ENCODE measurements at places on chromosomes 3 and 15.
A peak's percentile ranks its signal among the peaks of the same experiment; 100 is the strongest.

- no peak for DNase-seq
Measured at GRCh38 chr3:4359805-4360502, 56.8 kb downstream of the SETMAR start.

DNA sequence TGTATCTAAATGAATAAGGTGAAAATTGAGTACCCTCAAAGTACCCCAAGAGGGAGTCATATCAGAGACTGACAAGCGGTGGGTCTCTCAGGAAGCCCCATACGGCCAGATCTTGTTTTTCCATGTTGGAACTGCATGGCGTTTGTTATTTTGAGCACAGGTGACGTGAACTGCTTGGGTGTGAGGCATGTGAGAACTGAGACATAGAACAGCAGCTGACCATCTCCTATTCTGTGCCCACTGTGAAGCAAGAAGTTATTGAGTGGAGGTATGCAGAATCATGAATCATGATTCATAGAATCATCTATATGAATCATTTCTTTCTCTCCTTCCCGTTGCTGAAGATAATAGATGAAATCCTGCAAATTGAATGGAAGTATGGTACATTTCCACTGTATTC lies 4.6 kb downstream of the VPS8 start:
- DNase-seq = no peak

DNA sequence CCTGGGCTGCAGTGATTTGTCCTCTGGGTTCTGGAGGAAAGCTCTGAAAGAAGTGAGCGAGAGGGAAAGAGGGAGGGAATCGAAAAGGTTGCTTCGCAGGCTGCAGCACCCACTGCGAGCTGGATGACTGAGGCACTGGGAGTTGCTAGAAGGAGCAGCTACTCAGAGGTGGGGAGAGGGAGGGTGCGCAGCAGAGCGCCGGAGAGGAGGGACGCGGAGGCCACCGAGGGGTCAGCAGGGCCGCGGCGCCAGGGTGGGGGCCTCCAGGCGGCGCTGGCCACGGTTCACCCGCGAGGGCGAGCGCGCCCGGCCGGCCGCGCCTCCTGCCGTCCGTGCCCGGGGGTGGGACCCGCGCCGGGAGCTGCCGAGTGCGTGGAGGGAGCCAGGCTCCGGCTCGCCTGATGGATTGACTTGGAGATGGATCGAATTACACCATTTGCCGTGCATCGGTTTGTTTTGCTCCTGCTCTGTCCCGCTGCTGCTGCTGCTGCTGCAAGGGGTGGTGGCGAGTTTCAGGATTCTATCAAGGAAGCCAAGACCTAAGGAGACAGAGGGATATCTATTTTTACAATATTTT lies at the start of gene SEMA6D:
SEMA6D (plus strand) TSS at position 470 of the 577 bp plus-strand sequence. CDS start 42,294 bp downstream, outside the sequence.
- no peak for DNase-seq

DNA sequence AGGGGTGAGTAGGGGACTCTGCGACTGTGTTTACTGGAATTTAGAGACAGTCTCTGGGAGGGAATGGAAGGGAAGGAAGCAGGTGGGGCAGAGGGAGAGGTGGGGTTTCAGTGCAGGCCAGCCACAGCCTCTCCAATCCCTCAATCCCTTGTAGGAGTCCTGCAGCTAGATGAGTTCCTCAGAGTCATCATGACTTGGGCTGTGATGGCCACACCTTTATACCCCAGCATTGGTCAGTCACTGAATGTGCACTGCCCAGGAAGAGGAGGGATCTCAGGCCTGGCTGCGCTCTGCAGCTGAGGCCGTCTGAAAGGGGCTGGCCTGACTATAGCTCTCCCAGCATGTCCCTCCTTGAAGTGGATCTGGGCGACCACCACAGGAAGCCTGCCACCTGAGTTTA lies 67.3 kb upstream of the GLCE start:
- DNase-seq = no peak

DNA sequence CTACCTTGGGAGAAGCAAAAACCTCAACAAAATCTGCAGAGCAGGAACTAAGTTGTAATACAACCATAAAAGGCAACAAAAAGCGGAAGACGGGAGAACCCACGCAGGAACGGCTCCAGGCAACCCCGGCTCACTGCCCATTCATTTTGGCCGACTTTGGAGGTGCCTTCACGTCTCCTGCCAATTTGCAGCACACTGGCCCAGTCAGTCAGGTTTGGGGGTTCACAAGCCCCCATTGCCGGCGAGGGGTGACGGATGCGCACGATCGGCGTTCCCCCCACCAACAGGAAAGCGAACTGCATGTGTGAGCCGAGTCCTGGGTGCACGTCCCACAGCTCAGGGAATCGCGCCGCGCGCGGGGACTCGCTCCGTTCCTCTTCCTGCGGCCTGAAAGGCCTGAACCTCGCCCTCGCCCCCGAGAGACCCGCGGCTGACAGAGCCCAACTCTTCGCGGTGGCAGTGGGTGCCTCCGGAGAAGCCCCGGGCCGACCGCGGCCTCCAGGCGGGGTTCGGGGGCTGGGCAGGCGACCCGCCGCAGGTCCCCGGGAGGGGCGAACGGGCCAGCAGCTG lies 463 bp downstream of the TERC start:
- DNase-seq = peak; percentile 56

DNA sequence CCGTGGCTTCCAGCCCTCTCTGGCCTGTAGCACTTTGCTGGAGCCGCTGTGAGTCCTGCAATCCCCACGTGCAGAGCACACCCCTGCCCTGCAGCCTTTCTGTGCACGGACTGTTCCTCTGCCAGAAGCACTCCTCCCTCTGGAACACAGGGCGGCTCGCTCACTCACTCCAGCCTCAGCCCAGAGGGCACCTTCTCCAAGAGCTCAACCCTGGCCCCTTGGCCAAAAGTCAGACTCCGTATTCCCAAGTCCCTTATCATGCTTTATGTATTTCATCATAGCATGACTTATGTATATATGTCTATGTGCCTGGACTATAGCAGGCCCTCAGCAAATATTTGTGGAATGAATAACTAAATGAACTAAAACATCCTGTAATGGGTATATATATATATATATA lies 63.2 kb downstream of the ASB7 start:
- no peak for DNase-seq

GRCh38 chr15:89179966-89180875 lies 41.2 kb downstream of the RLBP1 start:
- no peak for DNase-seq

GRCh38 chr3:190502946-190503345 lies 10.9 kb upstream of the IL1RAP start:
- DNase-seq = no peak

GRCh38 chr15:78873793-78874765 lies 1.4 kb downstream of the MORF4L1 start:
- DNase-seq = peak; percentile 8

DNA sequence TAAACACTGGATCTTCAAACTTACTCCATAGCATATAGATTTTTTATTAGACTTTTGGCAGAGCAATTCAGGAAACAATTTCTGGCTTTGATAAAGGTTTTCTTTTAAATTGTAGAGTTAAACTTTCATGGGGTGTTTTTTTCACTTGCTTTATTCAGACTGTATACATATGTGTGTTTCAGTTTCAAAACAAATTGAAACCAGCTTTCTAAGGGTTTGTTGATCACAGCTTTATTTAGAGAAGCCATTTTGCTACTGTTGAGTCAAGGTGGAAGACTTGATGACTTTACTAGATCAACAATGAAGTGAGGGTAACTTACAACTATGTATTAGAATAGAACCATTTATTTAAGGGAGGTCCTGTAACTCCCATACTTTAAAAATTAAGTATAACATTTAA lies 6.2 kb downstream of the UBE2E1 start:
- no peak for DNase-seq

DNA sequence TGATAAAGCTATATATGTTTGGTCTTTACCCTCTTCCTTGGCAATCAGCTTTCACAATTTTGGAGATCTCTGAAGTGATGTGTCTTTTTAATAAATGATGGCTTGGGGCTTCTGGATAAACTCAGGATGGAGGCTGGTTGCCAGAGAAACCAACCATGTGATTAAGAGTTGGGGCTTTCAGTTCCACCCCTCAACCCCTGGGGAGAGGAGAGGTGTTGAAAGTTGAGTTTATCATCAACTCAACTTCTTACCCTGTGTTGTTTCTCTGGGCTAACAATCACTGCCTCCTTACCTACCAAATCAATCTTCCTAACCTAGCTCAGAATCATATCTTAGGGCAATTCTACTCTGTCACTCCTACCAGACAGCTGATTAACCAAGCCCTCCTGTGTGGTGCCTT lies 735.8 kb downstream of the ZPLD1 start:
- DNase-seq = no peak

GRCh38 chr3:30742796-30743619 lies 136.6 kb downstream of the TGFBR2 start:
- DNase-seq = no peak

DNA sequence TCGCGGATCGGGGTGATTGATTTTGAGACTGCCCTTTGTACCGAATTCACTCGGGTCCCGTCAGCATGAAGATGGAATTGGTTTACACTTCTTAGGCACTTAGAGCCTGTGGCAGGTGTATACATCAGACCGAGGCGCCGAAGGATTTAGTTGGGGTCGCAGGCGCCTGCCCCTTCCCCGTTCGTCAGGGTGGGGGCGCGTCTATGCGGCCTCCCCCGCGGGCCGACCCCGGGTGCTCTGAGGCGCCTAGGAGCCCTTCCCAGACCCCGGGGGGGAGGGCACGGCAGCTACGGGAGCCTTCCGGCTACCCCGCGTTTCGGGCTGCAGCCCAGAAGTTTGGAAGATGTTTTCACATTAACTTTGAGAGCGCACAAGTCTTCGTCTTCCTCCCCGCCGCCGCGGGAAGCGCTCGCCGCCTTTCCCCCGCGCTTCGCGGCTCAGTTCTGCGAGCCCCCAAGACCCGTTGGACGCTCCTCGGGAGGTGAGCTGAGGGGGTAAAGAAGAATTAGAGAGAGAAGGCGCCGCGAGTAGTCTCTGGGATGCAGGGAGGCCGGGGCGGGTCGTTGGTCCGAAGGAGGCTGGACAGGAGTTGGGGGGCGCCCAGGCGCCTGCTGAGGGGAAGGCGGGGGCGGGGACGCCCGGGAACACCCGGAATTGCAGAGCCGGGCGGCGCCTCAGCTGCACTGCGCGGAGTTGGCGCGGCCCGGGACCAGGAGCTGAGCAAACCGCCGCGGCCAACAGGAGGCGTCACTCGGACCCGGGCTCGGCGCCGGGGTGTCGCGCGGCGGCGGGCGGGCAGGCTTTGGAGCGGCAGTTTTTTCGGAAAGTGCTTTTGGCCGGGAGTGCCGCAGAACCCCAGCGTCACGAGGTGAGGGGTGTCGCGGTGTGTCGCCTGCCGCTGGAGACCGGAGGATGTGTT lies 780 bp downstream of the TIPARP start:
- no peak for DNase-seq

GRCh38 chr3:188310270-188310710 lies 156.3 kb downstream of the LPP start:
- DNase-seq = no peak

GRCh38 chr3:148940983-148941382 lies 50.4 kb upstream of the GYG1 start:
- no peak for DNase-seq

GRCh38 chr3:162052636-162053035 lies 556.0 kb downstream of the OTOL1 start:
- DNase-seq = no peak

- no peak for DNase-seq
Measured at GRCh38 chr15:25092661-25093060, 137.9 kb downstream of the SNRPN start.

GRCh38 chr15:95684693-95685115 lies 645.8 kb upstream of the NR2F2 start:
- no peak for DNase-seq

DNA sequence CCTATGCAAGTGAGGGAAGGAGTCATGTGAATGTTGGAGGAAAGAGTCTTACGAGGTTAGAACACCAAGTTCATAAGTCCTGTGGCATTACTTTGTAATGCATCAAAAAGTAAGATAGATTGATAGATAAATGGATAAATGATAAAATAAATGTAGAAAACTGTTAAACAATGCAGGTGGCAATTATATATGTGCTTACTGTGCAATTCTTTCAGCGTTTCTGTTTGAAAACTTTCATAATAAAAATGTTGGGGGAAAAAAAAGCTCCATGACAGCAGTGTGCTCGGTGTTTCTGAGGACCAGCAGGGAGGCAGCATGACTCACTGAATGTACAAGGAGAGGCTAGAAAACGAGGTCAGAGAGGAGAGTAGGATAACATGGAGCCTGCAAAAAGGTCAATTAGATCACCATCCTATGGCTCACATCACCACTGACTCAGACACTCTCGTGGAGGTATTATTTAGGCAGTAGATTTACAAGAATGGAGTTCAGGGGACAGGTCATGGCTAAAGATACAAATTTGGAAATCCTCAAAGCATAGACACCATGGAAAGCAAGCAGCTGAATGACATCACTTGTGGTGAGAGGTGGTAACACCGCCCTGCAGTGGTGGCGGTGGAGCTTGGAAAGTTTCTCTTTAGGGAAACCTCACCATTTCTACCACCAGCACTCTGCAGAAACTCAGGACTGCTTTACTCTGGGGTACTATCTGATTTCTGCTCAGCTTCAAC lies 219.8 kb downstream of the CTNNB1 start:
- DNase-seq = no peak

- DNase-seq = no peak
Measured at GRCh38 chr3:4582624-4583023, 89.5 kb downstream of the ITPR1 start.

GRCh38 chr15:51030649-51031316 lies 63.9 kb downstream of the TNFAIP8L3 start:
- DNase-seq = no peak
